H9 (cell line): ENCODE measurements at places on chromosomes 13 and 19. TPM values are rescaled to one million over a fixed set of nuclear protein-coding genes. Genes with fewer than 3 reads are reported as not detected.
A peak's percentile ranks its signal among the peaks of the same experiment; 100 is the strongest.

GRCh38 chr13:58080806-58081205 is 449.3 kb downstream of the PCDH17 start:
- no peak for DNase-seq
- no peaks in the 10 kb centered on the region for H3K27me3 ChIP-seq
- H3K27ac ChIP-seq: no peak overlapping the region
- no peak overlapping the region for H3K4me3 ChIP-seq
- H3K36me3 ChIP-seq: no peaks in the 10 kb centered on the region
- H3K4me1 ChIP-seq: no peaks in the 10 kb centered on the region; the same call in 1 of the 2 replicates

DNA sequence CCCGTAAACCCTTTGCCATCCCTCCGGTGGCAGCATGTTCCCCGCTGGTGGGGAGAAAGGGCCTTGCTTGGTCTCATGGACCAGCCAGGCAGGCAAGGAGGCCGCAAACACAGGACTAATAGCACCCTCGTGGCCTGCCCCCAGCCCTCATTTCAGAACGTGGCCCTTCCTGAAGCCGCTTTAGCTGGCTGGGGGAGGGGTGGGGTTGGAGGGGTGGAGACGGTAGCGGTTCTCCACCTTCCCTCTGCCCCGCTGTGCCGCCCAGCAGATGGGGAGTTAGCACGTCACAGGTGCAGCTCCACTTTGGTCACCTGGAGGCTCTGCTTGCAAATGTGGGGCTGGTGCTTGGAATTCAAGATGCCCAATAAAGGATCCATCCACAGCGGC is 59.3 kb upstream of the URI1 start:
- H3K36me3 ChIP-seq: no peaks in the 10 kb centered on the region; the same call in 2 of the 3 replicates
- H3K27me3 ChIP-seq: no peaks in the 10 kb centered on the region
- DNase-seq: peak; percentile 48
- no peak overlapping the region for H3K27ac ChIP-seq

DNA sequence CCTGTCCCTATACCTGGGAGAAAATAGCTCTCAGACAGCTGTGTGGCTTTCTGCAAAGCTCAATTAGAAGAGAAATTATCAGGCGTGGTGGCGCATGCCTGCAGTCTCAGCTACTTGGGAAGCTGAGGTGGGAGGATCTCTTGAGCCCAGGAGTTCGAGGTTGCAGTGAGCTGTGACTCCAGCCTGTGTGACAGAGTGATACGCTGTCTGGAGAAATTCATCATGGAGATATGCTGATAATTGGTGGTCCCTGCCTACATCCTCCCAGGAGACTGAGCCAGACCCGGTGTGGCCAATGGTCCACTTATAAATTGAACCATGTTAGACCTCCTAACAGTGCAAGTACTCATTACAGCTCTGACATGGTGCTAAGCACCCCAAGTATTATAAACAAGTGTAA is 58.7 kb upstream of the ZNF599 start:
- no peaks in the 10 kb centered on the region for H3K36me3 ChIP-seq
- H3K27ac ChIP-seq: no peak overlapping the region
- DNase-seq: no peak
- no peaks in the 10 kb centered on the region for H3K27me3 ChIP-seq

DNA sequence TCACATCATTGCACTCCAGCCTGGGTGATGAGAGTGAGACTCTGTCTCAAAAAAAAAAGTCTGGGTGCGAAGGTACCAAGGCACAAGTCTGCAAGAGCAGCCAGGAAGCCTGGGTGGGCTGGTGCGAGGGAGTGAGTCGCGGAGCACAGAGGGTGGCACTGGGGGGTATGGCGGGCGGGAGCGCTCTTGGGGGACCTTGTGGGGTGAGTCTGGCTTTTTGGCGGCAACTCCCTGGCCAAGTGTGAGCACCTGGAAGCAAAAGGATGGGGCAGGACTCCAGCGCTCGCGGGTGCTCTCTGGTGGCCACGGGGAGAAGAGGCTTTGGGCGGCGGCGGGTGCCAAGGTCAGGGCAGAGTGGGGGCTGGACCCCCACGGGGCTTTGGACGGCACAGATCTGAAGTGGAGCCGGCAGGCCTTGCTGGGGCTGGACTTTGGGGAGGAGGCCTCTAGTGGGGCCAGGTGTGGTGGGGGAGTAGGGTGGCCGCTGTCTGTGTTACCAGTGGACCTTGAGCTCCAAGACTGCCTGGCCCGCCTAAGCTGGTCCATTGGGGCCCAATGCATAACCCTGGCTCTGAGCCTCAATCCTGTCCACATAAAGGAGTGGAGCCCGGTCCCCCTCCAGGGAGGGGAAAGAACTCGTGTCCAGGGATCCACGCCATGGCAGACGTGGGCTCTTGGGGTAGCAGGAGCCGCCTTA is 1.6 kb downstream of the P2RY11 start:
- H3K27ac ChIP-seq: no peak overlapping the region
- peaks cover 78% of the 10 kb centered on the region for H3K36me3 ChIP-seq
- peak; percentile 87 for DNase-seq
- H3K4me3 ChIP-seq: no peak overlapping the region

DNA sequence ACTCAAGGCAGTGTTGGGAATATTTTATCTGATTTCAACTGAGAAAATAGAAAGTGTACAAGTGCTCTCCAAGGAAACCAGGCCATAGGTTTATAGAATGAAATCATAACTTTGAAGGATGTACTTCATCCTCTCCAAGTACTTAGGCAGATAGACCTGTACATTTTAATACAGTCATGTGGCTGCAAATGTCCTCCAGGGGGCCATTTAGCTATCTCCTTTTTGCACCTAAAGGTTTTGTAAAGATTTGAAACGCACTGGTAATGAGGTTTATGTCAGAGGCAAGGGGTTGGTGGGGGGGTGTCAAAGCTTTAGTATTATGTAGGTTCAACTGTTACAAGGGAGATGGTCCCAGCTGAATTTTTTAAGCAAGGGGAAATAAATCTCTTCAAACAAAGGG is 364.4 kb downstream of the DCT start:
- no peak for DNase-seq
- H3K4me1 ChIP-seq: no peaks in the 10 kb centered on the region
- H3K27me3 ChIP-seq: no peaks in the 10 kb centered on the region
- H3K4me3 ChIP-seq: no peak overlapping the region
- no peaks in the 10 kb centered on the region for H3K36me3 ChIP-seq
- no peak overlapping the region for H3K27ac ChIP-seq

DNA sequence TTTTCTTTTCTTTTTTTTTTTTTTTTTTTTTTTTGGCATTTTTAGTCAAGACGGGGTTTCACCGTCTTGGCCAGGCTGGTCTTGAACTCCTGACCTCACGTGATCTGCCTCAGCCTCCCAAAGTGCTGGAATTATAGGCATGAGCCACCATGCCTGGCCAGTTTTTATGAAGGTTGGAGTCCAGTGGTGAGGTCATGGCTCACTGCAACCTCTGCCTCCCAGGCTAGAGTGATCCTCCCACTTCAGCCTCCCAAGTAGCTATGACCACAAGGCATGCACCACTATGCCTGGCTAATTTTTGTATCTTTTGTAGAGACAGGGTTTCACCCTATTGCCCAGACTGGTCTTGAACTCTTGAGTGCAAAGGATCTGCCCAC is 4.2 kb downstream of the SNRPA start:
- no peaks in the 10 kb centered on the region for H3K4me1 ChIP-seq
- H3K27ac ChIP-seq: no peak overlapping the region
- peaks cover 83% of the 10 kb centered on the region for H3K36me3 ChIP-seq
- H3K27me3 ChIP-seq: no peaks in the 10 kb centered on the region; the same call in 1 of the 2 replicates
- no peak for DNase-seq

GRCh38 chr19:8566855-8567254 is 10.4 kb downstream of the MYO1F start:
- no peak for DNase-seq
- no peak overlapping the region for H3K27ac ChIP-seq
- H3K36me3 ChIP-seq: no peaks in the 10 kb centered on the region

GRCh38 chr19:13849991-13850909 is 26.7 kb upstream of the NANOS3 start:
- H3K4me1 ChIP-seq: peaks cover 7% of the 10 kb centered on the region; the same call in 1 of the 2 replicates
- H3K27ac ChIP-seq: no peak overlapping the region
- H3K4me3 ChIP-seq: peak overlapping the region; percentile 71
- H3K27me3 ChIP-seq: no peaks in the 10 kb centered on the region
- no peaks in the 10 kb centered on the region; the same call in 1 of the 3 replicates for H3K36me3 ChIP-seq

DNA sequence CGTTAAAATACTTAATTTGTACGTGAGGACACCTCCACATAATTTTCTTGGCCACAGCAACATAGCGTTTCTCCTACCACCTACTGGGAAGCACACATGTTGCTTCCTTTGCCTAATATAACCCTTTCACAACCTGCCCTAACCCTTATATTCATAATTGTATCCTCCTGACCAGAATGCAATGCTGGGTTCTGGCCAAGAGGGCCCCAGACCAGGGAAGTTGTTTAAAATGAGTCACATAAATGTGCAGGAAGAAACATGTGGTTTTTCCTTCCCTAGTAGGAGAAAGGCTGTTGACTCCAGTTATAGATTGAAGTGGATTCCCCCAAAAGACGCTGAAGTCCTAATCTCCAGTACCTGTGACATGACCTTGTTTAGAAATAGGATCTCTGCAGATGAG is 187.3 kb downstream of the NUFIP1 start:
- no peaks in the 10 kb centered on the region for H3K27me3 ChIP-seq
- H3K4me3 ChIP-seq: no peak overlapping the region
- no peak overlapping the region for H3K27ac ChIP-seq

GRCh38 chr13:59229861-59230260 is 933.9 kb downstream of the DIAPH3 start:
- no peaks in the 10 kb centered on the region; the same call in 1 of the 2 replicates for H3K4me1 ChIP-seq
- H3K27me3 ChIP-seq: no peaks in the 10 kb centered on the region
- DNase-seq: no peak
- H3K36me3 ChIP-seq: no peaks in the 10 kb centered on the region
- H3K27ac ChIP-seq: no peak overlapping the region

ZNF253 gene
- total RNA-seq: 47.7 and 51.0 TPM in 2 replicates

IGSF23 gene
- total RNA-seq: not detected in 2 replicates

ZNF468 gene
- 34.0 and 34.7 TPM in 2 replicates for total RNA-seq

PRRG2 gene
- total RNA-seq: 3.3 and 3.5 TPM in 2 replicates

KIR3DL2 gene
- not detected in 2 replicates for total RNA-seq
